ENCODE measurements at places on chromosomes 5 and 9.

DNA sequence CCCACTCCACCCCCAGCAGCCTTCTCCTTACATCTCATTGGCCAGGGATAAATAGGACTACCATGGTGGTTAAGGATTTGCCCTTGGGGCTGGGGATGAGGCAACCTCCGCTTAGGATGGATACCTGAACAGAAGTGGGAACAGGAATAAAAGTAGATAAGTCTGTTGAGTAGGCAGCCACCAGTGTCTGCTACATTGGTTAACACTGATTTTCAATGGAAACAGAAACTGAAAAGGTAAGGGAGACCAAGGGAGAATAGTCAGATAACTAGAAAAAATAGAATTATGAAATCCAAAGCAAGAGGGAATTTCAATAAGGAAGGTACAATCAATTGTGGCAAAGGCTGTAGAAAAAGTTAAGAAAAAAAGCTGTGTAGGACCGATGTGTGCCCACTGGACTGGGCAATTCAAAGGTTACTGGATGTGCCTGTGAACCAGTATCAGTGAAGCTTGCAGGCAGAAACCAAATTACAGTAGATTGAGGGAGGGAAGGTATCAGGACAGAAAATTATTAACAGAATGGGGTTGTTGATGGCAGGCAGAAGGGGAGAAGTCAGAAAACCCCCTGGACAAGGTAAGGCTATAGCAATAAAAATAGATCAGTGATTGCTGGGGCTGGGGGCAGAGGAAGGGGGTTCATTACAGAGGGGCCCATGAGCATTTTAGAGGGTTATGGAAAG lies 48.7 kb downstream of the DNAJC21 start:
- DNase-seq = no peak

GRCh38 chr5:127519527-127519926 lies 2.1 kb downstream of the PRRC1 start:
- no peak for DNase-seq

- no peak for DNase-seq
These were observed 5.4 kb upstream of the MYORG start for GRCh38 chr9:34382054-34382453.

- DNase-seq = no peak
These were observed 760 bp upstream of the MAN1B1 start for GRCh38 chr9:137085920-137086530.

GRCh38 chr5:33755231-33755630 lies 136.6 kb downstream of the ADAMTS12 start:
- DNase-seq = no peak

DNA sequence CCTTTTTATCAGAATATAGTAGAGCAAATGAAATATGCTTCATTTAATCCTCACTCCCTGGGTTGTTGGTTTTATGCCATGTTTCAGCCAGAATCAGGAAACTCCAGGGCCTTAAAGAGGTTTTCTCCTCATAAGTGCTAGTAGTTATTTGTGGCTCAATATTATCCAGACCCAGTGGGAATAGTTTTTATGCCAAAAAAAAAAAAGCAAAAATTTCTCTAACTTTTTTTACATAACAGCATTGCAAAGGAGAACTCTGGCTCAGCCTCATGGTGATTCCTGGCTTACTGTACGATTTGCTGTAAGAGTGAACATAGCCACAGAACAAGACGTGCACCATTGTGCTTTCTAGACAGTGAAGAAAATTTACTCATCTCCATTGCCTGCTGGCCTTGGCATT lies 232.5 kb downstream of the PJA2 start:
- no peak for DNase-seq

DNA sequence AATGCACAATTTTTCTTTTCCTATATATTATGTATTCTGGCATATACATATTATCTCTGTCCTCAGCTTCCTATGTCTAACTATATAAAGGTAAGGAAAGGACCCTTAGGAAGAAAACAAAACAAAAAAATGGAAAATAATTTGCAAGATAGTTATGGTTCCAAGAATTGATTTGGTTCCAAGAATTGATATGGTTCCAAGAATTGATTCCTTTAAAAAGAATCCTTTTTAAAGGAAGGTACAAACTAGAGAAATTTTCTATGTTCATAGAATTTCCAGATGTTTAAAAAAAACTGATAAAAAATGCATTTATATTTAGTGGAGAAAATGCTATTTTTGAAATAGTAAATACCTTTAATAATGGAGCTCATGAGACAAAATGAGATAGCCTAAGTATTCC lies 12.1 kb downstream of the LYRM7 start:
- no peak for DNase-seq

GRCh38 chr5:7822449-7822848 lies 28.5 kb downstream of the CFAP90 start:
- DNase-seq = no peak

GRCh38 chr5:6439588-6440550 lies 8.8 kb upstream of the UBE2QL1 start:
- no peak for DNase-seq

DNA sequence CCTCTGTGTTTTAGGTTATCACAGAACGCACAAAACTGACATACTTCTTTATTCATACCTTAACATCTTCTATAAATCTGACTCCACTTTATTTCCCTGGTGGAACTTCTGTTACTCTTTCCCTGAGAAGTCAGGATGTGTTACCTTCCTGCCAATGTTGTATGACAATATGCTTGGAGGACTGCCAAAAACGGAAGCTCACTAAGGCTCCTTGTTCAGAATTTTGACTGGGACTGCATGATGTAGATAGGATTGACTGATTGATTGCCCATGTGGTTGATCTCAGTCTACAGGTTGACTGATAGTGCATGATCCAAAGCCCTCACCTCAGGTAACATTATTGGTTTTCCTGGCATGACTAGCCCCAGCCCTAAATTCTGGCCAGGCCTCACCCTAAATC lies 319.4 kb downstream of the TLR4 start:
- DNase-seq = no peak

GRCh38 chr5:115774684-115775083 lies 41.8 kb downstream of the CDO1 start:
- DNase-seq = no peak

DNA sequence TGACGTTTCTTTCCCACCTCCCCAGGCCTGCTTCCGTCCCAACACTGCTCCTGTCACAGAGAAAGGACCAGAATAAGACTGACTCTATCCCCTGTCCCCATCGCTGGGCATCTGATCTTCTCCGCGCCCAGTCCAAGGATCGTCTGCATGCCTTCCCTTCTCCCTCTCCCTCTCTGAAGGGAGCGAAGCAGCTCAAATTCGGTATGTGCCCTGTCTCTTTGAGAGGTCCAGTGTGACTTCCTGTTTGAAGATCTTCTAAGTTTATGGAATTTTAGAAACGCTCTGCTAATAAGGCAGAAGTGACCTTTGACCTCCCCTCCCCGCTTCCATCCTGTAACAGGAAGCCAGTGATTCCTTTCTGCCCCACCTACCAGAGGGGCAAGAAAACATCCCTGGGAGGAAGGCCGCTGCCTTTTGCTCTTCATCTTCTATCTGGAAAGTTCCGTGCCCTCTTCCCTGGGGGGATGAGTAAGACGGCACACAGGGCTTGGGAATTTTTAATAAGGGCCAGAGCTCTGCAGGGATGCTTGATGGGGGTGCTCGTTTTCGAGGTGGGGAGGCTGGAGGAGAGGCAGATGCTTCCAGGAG lies 40.7 kb upstream of the RNU6ATAC start:
- DNase-seq = no peak

DNA sequence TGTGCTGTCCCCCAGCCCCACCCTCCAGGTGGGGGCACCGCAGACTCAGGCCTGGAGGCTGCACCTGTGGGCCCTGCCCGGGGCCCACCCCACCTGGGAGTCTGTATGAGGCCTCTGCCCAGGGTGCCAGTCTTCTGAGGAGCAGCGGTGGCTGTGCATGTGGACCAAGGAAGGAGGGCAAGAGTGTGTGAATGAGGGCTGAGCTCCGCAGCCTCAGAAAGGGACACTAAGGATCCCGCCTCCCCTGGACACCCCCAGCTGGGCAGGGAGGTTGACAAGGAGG lies 19.1 kb downstream of the FGD3 start:
- no peak for DNase-seq

DNA sequence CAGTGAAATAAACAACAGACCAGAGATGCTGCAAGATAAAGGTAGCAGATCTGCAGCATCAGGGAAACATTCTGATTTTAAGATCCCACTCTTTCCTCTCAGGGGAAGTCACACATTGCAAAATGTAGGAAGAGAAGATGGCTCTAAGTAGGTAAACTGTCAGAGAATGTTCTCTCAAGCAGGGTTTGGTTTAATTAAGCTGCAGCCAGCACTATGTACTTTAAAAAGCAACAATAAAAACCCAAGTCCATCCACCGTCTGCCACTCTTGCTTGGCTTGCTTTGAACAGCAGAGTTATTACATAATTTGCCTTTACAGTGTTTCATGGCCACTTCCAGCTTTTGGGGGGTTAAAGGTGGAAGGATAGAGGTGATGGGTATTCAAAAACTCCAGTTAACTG lies 343.2 kb upstream of the DAP start:
- no peak for DNase-seq
